ENCODE measurements at places on chromosomes 1 and 21. TPM values are rescaled to one million over a fixed set of nuclear protein-coding genes. Genes with fewer than 3 reads are reported as not detected.

C4BPB gene
- not detected for total RNA-seq

GRCh38 chr1:27592931-27593677, 10.8 kb downstream of the AHDC1 start:
- no peak overlapping the region for H3K4me3 ChIP-seq
- no peak overlapping the region for H3K27ac ChIP-seq
- peaks cover 35% of the 10 kb centered on the region for H3K4me1 ChIP-seq

- no peaks in the 10 kb centered on the region for H3K27me3 ChIP-seq
- no peak for DNase-seq
- peaks cover 40% of the 10 kb centered on the region for H3K36me3 ChIP-seq
- H3K4me3 ChIP-seq = no peak overlapping the region
- no peak overlapping the region for H3K27ac ChIP-seq
These were observed 10.6 kb downstream of the HCRTR1 start for GRCh38 chr1:31627930-31628559.

FAM151A gene
- total RNA-seq = not detected

CD160 gene
- total RNA-seq = 24.6 TPM
